ENCODE measurements at places on chromosomes 13 and 19. TPM values are rescaled to one million over a fixed set of nuclear protein-coding genes. Genes with fewer than 3 reads are reported as not detected.

DNA sequence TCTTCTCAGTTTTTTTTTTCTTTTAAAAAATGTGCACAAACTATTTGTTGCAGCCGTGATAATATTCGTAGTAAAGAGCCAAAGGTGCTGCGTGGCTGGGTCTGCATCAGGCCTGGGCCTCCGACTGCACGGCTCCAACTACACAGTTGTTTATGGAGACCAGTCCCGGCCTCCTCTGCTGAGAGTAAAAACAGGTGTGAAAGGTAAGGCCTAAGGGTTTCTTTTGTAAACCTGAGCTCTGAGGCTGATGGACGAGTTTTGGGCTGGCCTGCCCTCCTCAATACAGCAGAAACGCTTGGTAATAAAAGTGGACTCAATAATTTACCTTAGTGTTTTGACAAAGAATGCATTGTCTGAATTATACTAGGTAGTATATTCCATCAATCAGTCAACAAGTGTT is 3.9 kb downstream of the MBNL2 start:
- DNase-seq = no peak

DNA sequence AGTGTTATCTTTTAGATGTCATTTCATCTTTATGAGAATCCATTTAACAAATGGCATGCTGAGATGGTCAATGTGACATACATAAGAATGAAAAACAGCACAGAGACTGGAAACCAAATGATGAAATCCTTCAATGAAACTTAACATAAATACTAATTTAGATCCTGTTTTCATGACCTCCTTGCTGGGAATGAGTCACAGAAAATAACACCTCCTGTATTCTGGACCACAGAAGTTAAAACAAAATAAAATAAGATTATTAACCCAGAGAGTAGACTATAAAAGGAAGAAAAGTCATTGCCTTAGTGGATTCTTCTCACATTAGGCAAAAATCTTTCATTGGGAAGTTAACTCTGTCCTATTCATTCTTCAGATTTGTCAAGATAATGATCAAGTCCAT is 1.6 kb downstream of the DIAPH3 start:
- no peak for DNase-seq

DNA sequence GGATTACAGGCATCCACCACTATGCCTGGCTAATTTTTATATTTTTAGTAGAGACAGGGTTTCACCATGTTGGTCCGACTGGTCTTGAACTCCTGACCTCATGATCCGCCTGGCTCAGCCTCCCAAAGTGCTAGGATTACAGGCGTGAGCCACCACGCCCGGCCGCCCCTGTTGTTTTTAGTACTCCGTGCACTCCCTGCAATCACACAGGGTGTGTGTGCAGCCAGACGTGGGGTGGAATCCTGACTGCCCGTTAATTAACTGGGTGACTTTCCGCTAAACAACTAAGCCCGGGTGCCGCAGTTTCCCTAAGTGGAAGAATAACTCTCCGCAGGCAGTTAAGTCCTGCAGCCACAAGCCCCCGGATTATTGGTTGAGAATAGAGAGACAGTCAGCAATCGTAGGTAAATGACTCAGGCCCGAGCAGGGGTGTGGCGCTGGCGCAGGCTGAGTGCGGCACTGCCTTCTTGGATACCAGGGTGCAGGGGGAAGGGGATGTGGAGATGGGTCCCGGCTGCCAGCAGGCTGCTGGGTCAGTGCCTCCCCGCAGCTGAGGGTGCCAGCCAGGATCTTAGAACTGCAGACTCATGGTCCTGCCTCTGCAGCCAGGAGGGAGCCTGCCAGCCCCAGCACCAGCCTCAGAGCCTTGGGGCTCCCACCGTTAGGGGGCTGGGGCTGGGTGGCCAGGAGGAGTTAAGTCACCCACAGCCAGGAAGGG is 6.1 kb upstream of the FXYD3 start:
- no peak for DNase-seq

GRCh38 chr13:48818495-48819356 is 157.0 kb upstream of the FNDC3A start:
- DNase-seq = no peak

DNA sequence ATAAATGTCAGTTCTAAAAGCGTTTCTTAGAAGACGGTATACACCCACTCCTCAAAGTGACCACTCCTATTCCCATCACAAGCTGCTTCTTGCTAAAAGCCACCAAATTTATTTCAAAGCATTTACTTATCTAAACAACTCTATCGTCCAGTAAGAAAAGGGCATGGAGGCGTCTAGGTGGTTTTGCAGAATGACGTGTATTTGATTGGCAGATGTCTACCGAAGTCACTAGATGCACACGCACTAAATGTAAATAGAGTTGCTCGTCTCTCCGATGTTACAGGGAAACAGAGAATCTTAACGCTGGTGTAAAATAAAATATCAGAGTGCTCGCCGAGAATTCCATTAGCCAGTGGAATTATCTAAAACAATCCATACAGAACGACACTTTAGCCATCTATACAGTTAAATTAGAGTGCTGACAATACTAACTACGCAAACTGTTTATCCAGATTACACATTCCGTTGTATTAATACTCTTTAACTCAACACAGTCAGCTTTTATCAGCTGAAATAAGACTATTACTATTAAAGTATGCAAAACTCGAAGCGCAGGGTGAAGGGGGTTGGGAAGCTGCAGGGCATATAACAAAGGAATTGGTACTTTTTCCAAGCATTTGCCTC is 1.9 kb downstream of the KLF12 start:
- no peak for DNase-seq

DNA sequence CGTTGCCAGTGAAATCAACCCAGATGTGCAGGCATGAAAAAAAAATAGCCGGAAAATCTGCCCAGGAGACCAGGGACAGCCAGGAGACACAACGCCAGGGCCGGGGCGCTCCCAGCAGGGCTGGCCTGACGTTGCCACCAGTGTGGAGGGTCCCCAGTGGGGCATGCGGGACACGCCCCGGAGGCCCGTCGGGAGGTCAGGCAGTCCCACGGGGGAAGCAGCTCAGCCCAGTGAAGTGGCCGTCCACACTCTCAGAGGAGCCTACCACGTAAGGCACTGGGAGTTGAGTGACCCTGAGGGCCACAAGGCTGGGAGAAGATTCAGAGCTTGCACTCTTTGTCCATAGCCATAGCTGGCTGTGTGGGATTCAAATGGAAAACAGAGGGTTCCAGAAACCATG is 53.2 kb upstream of the GAS6 start:
- DNase-seq = no peak

DNA sequence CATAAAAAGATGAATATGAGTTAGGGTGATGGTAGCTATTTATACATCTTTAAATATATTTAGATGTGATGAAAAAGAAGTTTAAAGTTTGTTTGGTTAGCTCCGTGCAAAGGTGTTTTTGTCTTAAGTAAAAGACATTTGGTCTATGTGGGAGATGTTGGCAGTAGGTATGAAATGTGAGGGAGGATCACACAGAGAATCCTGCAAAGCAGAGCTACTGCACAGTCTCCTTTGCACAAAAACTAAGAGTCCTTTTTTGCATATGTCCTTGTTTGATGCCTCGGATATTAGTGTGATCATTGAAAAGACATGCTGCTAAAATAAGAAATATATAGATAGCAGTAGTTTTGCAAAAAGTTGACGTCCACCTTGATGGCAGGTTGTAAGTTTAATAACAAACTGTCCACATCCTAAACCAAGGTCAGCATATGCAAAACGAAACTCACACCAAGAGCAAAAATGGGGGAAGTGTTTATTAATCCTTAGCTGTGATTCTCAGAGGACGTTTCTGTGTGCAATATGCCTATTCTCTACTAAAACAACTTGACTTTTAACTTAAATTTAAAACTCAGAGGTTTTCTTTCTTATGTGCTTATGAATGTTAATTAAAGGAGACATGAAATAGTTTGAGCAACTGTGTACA is 870.1 kb downstream of the PCDH9 start:
- DNase-seq = no peak

DNA sequence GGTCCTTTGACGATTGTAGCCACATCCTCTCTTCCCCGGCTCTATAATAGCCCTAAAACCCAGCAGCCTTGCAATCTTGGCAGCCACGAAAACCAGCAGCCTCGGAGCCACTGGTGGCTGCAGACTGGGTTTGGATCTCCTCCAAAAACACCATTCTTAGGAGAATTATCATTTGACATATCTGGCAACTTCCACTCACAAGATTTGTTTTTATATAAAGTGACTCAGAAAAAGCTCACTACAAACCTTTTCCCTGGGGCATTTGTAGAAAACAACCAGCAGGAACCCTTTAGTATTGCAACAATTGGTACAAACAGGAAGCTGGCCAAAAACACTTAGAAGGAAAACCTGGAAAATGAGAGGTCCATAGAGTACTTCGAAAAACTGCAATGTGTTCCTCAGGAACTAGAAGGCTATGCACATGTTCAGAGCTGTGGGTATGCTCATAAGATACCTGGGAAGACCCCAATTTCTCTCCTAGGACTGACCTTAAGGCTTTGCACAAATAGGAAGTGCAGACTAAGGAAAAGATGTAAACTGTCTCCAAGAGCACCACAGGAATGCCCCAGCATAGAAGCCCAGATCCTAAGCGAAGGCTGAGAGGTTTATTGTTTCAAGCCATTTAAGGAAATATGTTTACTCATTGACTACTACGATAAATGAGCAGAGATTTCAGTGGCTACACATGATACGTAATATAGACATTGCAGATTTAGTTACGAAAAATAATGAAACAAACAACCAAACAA is 71.2 kb downstream of the MYO16 start:
- no peak for DNase-seq

Gene OR10H2
- not detected for polyA plus RNA-seq

GRCh38 chr13:99040536-99041131 is 62.8 kb upstream of the DOCK9 start:
- DNase-seq = no peak

GRCh38 chr19:48670699-48671445 is 1.9 kb downstream of the NTN5 start:
- DNase-seq = no peak

Gene PCDH9
- 2.3 TPM for polyA plus RNA-seq

Gene IZUMO2
- polyA plus RNA-seq = 56.1 TPM

DNA sequence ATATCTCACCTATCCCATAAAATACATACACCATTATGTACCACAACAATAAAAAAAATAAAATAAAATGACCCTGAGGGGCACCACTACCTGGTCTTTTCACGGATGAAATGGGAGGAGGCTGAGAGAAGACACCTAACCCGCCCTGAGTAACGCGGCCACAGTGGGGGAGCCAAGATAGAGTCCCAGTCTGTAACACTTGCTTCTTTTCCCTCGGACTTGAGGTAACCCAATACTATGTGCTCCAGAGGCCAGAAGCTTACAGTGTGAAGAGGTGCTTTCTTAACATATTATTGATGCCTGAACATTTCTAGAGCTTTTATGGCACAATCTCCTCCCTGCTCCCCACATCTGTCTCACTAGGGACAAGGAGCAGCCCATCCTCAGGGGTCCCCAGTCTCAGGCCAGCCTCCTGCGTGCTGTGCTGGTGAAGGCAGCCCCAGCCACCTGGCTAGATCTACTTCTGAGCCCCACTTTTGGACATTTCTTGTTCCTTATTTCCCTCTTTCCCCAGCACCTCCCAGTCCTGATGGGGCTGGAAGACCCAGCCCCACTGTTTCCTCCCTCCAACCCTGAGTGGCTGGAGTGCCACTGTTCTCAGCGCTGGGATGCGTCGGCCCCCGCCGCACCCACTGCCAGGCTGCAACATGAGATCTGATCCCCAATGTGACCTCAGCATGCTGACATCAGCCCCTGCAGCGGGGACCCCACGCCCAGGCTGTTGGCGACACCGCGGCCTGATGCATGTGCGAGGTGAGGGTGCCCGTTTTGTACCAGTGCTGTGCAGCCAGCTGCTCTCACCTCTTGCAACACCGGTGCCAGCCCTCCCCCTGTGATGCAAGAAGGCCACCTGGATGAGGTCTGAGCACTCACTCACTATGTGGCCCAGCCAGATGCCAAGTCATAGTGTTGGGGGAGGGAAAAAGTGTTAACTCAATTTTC is 143.3 kb downstream of the DCLK1 start:
- no peak for DNase-seq

- DNase-seq = peak; percentile 21
These were observed at the start of gene POU2F2 for GRCh38 chr19:42132030-42132628. POU2F2 (minus strand) TSS chr19:42132446; CDS start chr19:42132411, 35 bp downstream.

GRCh38 chr13:105684216-105684615 is 851.2 kb downstream of the EFNB2 start:
- no peak for DNase-seq

Gene ZBTB32
- 125 TPM for polyA plus RNA-seq

DNA sequence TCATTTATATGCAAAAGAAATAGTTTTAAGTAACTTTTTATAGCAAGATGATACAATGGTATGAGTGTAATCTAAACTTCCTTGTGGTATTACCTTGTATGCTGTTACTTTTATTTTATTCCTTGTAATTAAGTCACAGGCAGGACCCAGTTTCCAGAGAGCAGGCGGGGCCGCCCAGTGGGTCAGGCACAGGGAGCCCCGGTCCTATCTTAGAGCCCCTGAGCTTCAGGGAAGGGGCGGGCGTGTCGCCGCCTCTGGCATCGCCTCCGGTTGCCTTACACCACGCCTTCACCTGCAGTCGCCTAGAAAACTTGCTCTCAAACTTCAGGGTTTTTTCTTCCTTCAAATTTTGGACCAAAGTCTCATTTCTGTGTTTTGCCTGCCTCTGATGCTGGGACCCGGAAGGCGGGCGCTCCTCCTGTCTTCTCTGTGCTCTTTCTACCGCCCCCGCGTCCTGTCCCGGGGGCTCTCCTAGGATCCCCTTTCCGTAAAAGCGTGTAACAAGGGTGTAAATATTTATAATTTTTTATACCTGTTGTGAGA is 10.2 kb downstream of the PLPPR3 start:
- DNase-seq = no peak

Gene HCST
- polyA plus RNA-seq = 16.8 TPM

DNA sequence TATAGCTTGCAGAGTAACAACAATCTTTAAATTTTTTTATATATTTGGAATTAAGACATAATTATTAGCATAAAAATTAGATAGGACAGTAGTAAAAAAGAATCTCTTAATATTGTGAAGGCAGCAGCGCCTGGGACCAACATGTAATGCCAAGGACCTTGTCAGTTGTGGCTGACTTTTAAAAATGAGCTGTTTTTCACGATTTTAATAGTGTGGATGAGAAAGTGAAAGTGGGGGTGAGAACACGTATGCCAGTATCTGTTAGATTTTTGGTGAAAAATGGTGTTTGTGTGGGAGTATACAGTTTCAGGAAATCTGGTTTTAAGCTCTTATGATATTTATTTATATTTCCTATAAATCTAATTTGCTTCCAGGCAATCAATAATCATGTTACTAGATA is 125.2 kb downstream of the LMO7 start:
- no peak for DNase-seq

Gene SPRED3
- polyA plus RNA-seq = 1.7 TPM

Gene SH2D3A
- 12.8 TPM for polyA plus RNA-seq

Gene RFPL4A
- polyA plus RNA-seq = 2.5 TPM

Gene TMEM150B
- 0.98 TPM for polyA plus RNA-seq

- DNase-seq = no peak
These were observed 319.9 kb upstream of the DACH1 start for GRCh38 chr13:72186730-72187422.

Measured in testis (tissue), 5 donors.